ENCODE measurements at places on chromosomes 12 and 14.

- no peak for DNase-seq
Measured at GRCh38 chr12:69096669-69097335, 142.6 kb upstream of the CPSF6 start.

DNA sequence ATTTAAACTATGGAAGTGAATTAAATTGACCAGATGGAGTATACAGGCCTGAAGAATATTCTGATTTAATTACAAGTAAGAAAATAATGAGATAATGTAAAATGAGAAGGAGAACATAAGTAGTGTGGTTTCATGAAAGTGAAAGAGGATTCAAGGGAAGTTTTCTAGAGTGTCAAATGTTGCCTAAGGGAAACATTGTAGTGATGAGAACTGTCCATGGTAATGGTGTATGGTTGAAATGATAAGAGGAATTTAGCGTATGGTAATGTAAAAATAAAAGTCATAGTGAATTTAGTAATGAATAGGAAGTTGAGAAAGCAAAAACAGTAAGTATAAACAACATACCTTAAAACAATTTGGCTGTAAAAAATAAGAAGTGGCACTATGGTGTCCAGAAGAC, 1954.6 kb upstream of the FLRT2 start:
- DNase-seq = no peak

GRCh38 chr12:62603811-62604098, 137.1 kb downstream of the MON2 start:
- DNase-seq = no peak

GRCh38 chr14:85084344-85084743, 445.6 kb upstream of the FLRT2 start:
- no peak for DNase-seq

- peak; percentile 30 for DNase-seq
Measured at GRCh38 chr12:116508145-116509121, 50.7 kb upstream of the MAP1LC3B2 start.

DNA sequence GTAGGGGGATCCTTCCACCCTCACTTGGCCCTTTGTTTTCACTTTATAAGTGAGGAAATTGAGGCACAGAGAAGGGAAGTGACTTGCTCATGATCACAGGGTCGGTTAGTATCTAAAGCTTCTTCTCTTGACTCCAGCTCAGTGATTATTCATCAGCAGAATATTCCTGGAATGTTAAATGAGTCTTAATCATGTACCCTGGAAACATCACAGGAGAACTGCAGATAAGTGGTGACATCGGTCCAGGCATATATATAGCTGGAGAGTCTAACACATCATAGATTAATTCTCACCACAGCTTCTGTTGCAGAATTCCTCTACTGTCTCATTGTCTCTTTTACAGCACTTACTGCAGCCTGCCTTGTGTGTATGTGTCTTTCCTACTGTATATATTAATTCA, 69.9 kb downstream of the PAH start:
- DNase-seq = no peak

DNA sequence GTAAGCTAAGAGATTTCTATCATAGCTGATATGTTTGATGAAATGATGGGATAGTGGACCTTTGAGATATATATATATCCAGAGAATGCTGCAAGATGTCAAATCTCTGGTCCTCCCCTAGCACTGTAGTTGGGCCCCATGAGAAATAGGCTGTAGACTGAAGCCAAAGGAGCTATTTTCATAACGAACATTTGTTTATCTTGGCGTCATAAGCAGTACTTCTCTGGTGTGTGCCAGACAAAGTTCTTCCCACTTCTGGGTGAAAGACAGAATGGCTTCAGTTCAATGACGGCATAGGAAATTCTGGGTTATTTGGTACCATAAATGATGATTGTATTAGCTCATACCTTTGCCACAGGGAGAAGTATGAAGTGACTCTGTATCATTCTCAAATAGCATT, 534.3 kb downstream of the SOX5 start:
- DNase-seq = no peak

DNA sequence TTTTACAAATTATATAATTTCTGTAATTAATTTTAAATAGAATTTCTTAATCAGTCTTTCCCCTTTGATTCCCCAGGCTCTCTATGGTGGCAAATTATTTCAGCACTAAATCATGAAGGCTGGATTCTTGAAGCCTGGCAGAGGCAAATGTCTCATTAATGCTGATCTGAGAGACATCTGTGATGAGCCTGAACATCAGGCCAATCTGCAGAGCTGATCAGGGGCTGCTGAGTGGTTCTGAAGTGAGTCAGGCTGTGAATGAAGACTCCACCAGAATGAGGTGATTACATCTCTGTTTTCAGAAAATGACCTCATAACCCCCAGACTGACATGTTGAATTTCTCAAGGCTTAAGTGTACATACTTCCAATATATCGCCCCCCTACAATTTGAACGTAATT, 124.2 kb upstream of the MIS18BP1 start:
- no peak for DNase-seq

DNA sequence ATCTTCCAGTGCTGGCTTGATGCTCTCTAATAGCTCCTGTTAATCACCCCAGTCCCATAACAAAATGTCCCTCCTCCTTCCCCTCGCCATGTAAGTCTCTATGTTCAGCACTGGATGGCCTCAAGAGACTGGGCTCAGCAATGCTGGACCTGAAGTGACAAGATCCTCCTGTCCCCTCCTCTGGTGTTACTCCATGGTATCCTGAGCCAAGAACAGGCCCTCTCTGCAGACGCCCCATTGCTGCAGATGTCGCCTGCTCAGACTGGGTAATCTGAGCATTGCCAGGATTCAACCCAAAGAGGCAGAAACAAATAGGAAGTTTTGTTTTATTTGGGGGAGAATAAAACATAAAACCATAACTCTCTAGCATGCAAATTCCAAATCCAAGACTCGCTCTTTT, 149.7 kb downstream of the NTF3 start:
- DNase-seq = no peak

DNA sequence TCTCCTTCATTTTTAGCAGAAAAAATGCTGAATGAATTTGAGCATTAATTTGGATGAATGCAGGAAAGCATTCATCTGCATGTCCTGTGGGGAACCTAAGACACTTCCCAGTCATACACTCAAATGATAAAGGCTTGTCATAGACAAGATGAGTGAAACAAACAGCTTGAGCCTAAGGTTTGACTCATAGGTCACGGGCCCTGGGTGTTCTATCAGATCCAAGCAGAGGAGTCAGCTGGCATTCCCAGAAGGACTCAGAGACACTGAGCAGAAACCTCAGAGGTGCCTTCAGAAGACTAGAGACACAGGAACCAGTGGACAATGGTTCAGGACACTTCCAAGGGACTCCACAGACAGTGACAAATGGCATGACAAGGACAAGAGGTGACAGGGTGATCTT, 183.9 kb downstream of the NTF3 start:
- DNase-seq = no peak

DNA sequence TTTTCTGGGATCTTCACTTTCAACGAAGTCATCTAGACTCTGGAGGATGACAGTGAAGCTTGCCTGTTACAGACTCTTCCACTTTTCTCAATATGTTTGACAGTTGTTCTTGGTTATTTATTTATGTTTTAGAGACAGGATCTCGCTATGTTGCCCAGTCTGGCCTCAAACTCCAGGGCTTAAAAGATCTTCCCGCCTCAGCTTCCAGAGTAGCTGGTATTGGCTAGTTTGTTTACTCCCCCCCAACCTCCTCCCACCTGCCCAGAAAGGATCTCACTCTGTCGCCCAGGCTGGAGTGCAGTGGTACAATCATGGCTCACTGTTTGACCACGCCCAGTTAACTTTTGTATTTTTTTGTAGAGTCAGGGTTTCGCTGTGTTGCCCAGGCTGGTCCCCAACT, 3.3 kb downstream of the SPATS2 start:
- no peak for DNase-seq

GRCh38 chr12:124952801-124953200, 36.1 kb downstream of the DHX37 start:
- DNase-seq = no peak

- DNase-seq = no peak
Measured at GRCh38 chr14:50091240-50091913, 25.0 kb downstream of the VCPKMT start.

DNA sequence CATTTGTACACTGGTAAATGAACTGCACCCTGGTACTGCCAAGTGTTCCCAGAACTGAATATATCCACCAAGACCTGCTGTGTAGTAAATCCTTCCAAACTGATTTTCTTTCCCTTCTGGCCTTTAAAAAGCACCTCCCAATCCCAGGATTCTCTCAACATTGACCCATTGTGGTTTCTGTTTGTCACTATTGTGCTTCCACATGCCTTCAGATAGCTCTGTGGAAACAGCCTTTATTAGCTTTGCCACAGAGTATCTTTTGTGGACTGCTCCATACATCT, 949 bp upstream of the KIF21A start:
- no peak for DNase-seq

GRCh38 chr12:26001530-26001929, 43.0 kb downstream of the RASSF8 start:
- no peak for DNase-seq

DNA sequence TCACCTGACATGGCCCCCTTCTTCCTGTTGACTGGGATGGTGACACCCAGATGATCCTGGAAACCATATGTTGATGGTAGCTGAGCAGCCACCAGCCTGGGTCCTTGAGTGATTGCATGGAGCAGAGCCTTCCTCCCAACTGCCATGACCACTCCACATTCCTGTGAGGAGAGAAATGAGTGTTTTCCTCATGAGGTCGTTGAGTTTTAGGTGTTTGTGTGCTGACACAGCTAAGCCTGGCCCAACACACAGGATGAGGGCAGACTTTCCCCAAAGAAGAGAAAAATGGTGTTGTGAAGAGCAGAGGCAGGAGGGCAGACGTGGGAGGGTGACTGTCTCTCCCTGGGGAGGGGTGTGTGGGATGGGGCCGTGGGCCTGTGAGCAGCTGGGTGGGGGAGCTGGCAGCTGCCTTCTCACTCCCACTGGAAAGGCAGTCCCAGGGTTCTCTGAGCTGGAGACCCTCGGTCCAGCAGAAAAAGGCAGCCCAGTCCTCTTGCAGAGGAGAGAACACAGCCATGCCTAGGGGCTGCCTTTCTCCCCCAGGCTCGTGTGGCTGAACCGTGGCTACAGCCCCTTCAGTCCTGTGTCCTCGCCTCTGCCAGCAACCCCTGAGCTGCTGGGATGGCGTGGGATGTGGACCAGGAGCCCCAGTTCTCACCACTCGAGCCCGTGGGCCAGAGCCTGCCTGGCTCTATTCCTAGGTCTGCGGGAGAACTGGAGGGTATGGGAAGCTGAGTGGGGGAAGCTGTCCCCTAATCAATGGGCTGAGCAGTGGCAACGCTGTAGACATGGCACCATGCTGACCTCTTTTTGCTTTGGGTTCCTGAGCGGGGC, 257.0 kb downstream of the ADGRD1 start:
- DNase-seq = no peak

DNA sequence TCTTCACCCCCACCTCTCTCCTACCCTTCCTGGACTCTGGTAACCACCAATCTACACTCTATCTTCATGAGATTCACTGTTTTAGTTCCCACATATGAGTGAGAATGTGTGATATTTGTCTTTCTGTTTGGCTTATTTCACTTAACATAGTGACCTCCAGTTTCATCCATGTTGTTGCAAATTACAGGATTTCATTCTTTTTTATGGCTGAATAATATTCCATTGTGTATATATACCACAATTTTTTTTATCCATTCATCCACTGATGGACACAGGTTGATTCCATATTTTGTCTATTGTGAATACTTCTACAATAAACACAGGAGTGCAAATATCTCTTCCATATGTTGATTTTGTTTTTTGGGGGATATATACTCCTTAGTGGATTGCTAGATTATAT, 140.5 kb downstream of the OTOGL start:
- no peak for DNase-seq

DNA sequence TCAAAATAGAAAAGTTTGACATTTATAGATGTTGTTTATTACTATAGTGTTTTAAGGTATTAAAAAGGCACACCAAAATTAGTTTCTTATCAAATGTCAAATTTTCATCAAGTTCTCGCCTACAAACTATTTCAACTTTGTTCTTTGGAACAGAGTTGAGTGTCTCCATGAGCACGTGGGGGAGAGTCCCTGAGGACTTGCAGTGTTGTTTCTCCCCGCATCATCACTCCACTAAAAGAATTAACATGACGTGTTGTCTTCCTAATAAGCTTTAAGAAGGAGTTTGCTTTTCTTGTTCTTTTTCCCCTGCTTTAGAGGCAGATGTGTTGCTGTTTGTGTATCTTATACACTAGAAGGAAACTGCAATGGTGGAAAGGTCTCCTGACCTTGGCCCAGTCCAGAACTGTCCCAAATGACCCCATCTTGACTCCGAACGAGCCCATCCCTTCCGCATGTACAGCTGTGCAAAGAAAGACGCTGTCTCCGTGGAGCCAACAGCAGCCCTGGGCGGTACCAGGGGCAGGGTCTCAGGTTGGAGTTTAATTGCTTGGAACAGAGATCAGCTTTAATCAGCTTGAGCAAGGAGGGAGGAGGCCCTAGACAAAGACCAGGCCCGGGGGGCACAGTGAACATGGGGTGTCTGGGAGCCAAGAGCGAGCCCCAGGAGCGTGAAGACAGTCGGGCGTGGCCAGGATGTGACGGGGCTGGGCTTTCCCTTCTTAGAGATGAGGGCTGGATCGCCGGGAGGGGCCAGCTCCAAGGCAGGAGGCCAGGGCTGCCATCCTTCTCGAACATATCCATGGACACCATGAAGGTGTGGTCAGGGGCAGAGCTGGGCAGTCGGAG, 215.4 kb upstream of the RTL1 start:
- DNase-seq = no peak

GRCh38 chr14:56386024-56386423, 193.6 kb upstream of the TMEM260 start:
- DNase-seq = no peak

GRCh38 chr12:123237646-123238329, 4.6 kb downstream of the MTRFR start:
- peak; percentile 77 for DNase-seq

GRCh38 chr14:104202259-104203070, 64.1 kb downstream of the KIF26A start:
- DNase-seq = no peak

GRCh38 chr14:105527826-105528585, 1.6 kb downstream of the TMEM121 start:
- DNase-seq = peak; percentile 88

- no peak for DNase-seq
Measured at GRCh38 chr12:12661086-12661856, 34.7 kb downstream of the GPR19 start.

GRCh38 chr14:52325126-52325525, 11.0 kb downstream of the PTGER2 start:
- no peak for DNase-seq

DNA sequence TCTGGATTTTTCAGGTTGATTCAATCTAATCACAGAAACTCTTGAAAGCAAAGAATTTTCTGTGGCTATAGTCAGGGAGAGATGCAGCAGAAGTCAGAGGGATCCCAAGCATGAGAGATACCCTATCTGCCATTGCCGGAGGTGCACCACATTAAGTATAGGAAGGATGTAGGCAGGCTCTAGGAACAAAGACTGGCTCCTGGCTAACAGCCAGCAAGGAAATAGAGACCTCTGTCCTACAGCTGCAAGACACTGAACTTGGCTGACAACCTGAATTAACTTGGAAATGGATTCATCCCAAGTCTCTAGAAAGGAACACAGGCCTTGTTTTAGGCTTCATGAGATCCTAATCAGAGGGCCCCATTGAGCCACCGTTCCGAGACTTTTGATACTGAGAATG, 364.9 kb upstream of the FLRT2 start:
- no peak for DNase-seq
